ENCODE measurements at places on chromosomes 2 and 18.

DNA sequence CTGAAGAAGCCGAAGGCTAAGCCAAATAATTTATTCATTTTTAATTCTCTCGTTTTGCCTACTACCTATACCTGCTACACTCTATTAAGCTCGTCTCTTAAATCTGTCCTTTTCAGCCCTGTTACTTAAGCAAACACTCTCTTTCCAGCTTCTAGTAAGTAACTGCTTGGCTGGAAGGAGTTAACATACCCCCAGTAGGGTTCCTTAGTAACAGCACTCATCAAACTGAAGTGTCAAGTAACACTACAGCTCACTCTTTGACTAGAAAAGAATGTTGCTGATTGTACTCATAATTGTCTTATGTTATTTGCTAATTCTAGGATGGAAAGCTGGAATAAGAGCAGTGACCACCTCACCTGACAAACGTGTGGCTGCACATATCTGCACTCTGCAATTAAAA is 120.0 kb upstream of the SCN7A start:
- no peak for DNase-seq

GRCh38 chr2:15931319-15931890 is 8.9 kb upstream of the MYCN start:
- DNase-seq, result no peak

- DNase-seq, result no peak
These were observed 38.1 kb upstream of the TGIF1 start for GRCh38 chr18:3411854-3412268.

GRCh38 chr2:38037325-38037724 is 38.6 kb downstream of the CYP1B1 start:
- no peak for DNase-seq

DNA sequence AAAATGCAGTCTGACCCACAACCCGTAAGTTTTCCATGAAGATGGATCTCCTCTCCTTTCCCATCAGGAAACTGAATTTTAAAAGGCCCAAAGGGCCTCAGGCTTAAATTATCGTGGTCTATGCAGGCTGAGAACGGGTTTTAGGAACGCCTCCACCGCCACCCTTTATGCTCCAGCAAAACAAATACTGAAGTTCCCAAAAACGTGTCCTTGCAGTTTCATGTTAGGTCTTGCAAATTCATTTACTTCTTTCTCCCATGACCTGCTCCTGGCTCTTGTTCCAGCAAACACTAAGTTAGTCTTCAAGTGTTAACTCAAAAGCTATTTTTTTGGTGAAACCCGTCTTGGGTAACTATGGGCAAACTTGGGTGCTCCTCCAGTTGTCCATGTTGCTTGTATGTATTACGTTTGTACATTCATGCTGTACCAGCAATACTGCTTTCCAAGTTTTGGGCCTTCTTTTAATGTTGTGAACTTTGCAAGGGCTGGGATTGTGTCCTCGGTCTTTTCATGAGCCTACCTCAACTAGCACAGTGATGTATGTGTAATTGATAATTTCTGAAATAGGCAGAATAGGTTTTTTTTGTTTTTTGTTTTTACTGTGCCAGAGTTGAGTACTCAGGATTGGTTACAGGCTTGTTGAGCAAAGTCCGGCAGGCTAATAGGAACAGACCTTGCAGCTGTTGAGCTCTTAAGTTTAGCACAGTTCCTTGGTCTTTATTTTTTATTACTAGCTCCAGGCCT is 1.8 kb upstream of the RNF149 start:
- no peak for DNase-seq

DNA sequence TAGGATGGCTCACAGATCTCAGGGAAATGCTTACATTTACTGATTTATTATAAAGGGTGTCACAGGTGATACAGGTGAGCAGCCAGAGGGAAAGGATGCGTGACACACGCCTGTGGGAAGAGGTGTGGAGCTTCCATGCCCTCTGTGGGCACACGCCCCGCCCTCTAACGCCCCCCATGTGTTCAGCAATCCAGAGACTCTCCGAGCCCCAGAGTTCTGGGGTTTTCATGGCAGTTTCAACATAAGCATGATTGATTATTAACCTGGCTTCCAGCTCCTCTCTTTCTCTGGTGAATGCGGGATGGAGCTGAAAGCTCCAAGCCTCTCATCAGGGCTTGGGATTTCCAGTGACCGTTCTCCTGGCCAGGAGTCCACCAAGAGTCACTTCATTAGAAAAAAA is 34.3 kb upstream of the ODC1 start:
- DNase-seq, result no peak

DNA sequence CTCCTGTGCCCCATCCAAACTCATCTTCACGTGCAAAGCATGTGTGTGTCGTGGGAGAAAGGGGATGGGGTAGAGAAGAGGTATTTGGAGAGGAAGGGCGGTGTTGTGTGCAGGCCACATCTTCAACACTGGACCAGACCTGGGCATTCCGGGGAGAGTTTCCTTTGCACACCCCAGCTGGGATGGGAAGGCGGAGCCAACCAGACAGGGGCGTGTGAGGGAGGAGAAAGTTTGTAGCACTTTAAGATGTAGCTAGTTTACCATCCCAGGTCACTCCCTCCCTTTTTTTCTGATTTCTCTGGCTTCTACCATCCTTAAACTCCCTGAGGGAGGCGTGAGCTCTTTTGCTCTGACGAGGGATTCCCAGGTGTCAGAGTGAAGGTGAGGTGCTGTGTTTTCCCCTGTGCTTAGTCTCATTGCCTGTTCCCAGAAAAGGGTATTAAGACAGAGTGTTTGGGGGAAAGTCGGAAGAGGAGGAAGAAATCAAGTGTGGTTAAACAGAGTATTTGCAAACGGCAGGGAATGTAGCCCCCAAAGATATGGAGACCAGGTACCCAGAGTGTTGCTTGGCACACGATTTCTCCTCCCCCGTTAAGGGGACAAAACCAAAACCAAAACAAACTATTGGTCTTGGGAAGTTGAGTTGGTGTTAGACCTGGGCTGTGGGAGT is 1.6 kb downstream of the SETBP1 start:
- DNase-seq, result no peak

DNA sequence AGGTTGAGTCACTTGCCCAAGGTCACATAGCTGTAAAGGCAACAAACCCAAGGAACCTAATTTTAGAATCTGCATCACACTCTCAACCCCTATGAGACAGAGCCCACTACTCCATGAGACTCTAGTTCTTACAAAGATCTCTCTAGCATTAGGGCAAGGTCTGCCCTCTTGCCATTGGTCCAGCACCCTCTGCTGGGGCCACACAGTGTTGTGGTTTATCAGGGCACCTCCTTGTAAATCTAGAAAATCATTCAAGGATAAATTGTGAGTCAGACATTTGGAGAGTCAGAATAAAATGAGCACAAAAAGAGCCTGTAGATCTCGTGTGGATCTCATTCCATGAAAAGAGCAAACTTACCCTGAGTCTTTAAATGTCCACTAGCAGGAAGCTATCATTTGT is 91.2 kb downstream of the SLC8A1 start:
- no peak for DNase-seq

DNA sequence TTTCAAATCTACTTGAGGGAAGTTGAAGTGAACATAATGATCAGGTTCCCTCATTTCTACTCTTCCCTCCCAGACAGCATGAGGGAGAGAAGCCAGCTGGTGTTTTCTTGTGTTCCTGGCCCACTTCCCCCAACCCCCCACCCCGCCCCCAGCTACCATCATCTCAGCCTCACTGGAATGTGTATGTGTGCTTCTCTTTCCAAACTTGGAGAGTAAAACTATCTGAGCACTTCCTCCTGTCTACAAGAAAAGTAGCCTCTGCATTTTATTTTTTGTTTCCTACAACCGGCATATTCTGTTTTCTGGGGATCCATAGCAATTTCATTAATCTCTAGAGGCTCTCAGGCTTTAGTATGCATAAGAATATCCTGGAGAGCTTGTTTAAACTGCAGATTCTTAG is 53.6 kb upstream of the GRHL1 start:
- DNase-seq, result no peak

DNA sequence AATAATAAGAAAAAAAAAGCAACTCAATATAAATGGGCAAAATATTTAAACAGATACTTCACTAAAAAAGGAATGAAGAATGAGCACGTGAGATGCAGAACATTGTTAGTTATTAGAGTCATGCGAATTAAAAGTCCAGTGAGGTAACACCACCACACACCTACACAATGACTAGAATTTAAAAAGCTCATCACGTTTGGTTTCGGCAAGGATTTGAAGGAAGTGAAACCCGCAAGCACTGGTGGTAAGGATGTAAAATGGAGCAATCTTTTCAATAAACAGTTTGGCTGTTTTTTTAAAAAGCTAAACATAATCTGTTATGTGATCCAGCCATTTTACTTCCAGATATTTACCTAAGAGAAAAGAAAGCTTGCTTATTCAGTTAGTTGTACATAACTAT is 1181.6 kb upstream of the CELF4 start:
- DNase-seq, result no peak

DNA sequence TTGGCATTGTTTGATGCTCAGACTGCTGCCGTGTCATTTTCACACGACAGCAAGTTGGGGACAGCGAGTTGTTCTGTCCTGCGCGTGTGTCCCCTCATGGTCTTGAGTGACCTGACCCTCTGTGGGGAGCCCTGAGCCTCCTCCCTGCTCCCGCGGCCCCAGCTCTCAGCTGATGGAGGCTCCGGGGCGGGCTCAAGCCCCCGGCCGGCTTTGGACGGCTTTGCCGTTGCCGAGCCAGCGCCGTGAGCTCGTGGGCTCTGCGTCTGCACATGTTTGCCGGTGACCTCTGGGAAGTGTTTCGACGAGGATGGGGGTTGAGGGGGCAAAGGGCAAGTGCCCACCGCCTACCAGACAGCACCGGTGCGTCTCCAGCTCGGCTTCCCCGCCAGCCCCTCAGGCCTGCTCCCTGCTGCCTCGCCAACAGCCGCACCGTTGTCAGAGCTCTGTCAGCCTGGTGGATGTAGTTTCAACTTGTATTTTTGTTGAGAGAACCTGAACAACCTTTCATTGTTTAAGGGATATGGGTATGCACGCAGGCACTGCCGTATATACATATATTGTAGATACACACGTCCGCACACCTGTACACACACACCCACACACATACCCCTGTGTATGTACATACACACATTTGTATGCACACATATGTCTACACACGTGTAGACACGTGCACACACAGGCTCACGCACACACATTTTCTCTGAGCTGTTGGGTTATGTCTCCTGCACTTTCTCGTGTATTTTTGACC is 13.7 kb downstream of the PDCD1 start:
- no peak for DNase-seq

- DNase-seq, result no peak
These were observed 165.2 kb downstream of the MTCL1 start for GRCh38 chr18:8870528-8870927.

All from SHP77 treated with DMSO at 0.1 percent for 48 hours (cell line).